HTR-8/SVneo (cell line): ENCODE measurements at places on chromosomes 2 and 18.

GRCh38 chr2:96552315-96553175, 16.0 kb downstream of the ARID5A start:
- no peak for DNase-seq

GRCh38 chr18:12891561-12891960, 7.5 kb upstream of the PTPN2 start:
- DNase-seq = no peak

DNA sequence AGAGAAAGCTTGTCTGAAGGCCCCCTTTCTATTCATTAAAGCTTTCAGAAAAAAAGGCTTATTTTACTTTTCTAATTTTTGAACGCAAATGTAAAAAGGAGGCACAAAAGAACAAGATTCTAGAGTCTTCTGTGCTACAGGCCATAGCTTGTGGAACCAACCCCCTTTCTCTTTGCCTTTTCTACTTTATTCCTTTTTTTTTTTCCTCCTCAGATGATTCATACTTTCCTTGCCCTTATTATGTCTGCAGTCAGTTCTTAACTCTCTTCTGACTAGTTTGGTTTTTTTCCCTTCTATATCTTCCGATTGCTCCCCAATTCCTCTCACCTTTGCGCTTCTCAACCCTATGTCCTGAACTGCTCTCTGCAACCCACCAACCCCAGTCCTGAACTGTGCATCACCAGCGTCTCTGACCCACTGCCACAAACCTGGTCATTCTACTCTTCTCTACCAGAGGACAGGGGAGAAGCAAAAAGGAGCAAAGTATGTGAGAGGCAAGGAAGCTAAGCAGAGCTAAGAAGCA, 56.9 kb upstream of the WIPF1 start:
- no peak for DNase-seq

- DNase-seq = no peak
These were observed 77.5 kb downstream of the EIF2AK3 start for GRCh38 chr2:88549616-88550292.

- DNase-seq = no peak
These were observed 54.6 kb upstream of the ODC1 start for GRCh38 chr2:10502803-10503107.

- no peak for DNase-seq
These were observed 13.1 kb downstream of the PID1 start for GRCh38 chr2:229257985-229258384.

GRCh38 chr2:216110620-216111019, 1.5 kb downstream of the XRCC5 start:
- no peak for DNase-seq

DNA sequence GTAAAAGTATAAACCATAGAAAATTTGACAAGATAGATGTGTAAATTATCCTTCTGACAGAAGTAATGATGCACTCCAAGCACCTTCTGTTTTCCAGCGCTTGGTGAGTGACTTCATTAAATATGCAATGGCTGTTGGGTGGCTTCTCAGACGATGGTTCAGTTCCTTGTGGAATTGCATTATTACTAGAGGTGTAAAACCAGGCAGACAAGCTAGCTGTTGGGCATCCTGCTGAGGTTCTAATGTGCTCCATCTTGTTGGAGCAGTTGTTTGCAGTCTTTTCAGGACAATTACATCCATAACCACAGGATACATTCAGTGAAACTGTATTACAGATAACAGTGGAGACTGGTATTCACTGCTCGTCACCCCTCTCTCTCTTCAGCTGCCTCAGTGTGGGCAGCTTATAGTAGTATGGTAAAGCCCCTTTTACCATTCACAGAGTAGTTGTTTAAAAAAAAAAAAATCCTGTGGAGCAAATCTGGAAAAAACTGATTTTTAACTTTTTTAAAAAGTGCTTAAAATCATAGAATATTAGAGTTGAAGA, 143.5 kb downstream of the AGPS start:
- no peak for DNase-seq

DNA sequence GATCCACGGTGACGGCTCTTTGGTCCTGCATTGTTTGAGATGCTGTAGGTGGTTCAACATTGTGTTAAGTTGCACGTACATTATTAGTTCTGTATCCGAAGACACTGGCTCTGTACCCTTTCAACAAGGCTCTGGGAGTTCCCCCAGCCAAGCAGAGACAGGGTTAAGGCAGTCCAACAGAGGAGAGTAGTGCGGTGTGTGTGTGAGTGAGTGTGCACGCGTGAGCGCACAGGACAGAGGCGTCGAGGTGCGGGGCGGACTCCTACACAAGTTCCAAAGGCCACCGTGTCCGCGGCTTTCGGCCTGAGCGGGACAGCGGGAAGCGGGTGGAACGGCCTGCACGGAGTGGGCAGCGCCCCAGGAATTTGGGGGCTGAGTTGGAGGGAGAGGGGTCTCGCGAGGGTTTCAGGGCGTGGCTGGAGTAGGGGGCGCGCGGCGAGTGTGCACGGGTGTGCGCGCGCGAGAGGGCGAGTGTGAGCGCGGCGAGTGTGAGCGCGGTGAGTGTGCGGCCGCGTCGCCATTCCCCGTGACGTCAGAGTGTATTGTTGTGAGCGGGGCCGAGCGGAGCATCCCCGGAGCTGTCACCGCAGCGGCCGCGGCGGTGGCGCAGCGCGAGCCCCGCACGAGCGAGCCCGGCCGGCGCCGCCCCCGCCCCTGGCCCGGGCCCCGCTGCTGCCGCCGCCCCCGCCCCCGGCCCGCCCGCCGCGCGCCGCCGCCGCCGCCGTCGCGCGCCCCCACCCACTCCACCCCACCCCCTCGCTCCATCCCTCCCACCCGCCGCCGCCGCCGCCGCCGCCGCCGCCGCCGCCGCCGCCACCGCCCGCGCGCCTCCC, at the start of gene ASXL3:
ASXL3 (plus strand) TSS at position 535 of the 833 bp plus-strand sequence. CDS start 413 bp downstream, outside the sequence.
- no peak for DNase-seq

DNA sequence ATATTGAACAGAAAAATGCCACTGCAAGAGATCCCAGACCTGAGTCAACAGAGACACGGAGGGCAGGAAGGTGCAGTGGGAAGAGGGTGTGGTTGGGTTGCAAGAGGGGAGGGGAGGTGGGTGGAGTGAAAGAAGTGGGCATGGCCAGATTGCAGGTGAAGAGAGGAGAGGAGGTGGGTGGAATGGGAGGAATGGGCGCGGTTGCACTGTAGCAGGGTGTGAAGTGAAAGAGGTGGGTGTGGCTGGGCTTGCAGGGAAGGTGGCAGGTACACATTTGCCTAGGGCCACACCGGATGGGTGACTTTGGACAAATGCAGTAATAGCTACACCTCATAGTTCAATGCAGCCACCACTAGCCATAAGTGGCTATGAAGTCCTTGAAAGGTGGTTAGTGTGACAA, 71.1 kb downstream of the DOCK10 start:
- no peak for DNase-seq

GRCh38 chr18:48159816-48160215, 229.4 kb upstream of the SMAD2 start:
- DNase-seq = no peak

GRCh38 chr18:33603454-33603853, 25.4 kb downstream of the ASXL3 start:
- DNase-seq = no peak

DNA sequence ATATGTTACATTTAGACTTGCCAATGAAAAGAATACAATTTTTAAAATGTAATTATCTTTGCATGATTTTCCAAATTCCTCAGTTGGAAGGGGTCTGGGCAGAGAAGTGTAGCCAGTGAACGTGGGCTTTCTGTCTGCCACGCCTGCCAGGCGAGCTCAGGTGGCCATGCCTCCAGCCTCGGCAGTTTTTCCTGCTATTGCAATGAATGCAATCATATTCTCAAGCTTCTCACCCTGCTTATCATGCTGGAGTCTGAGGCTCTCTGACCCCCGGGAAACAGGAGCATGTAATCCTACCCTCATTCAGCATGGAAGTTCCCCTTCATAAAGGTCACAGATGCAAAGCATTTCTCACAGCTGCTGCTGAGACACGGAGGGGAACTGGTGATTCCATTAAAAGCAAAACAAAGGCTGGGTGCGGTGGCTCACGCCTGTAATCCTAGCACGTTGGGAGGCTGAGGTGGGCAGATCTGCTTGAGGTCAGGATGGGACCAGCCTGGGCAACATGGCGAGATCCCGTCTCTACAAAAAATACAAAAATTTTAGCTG, 154.8 kb downstream of the MBP start:
- no peak for DNase-seq

DNA sequence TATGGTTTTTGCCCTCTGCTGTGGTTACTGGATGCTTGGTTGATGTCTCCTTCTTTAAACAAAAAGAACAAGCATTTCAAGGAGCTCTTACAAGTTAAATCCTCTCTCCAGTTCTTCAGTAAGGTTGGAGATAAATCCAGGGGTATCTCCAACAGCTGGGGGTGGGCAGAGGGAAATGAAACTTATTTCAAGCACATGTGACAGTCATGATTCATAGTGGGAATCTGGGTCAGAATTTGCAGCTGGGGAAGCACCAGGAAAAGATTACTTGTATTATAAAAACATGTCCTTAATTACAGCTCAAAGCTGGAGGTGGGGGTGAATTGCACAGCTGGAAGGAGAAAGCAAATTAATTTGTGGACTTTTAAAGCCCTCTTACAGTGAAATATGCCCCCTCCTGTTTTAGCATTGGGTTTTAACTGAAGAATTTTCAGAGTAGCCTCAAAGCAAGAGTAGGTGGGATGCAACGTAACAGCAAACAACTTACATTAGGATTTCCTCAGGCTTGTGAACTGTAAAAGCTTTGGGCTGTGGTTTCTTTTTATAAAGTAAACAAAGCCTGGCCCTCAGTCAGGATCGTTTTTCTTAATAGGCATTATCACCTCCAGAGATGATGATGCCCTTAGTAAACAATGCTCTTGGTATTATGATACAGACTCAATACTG, 596.4 kb downstream of the NYAP2 start:
- no peak for DNase-seq

- DNase-seq = no peak
These were observed 69.0 kb downstream of the POLR1A start for GRCh38 chr2:86036669-86037138.

GRCh38 chr2:120283649-120284048, 31.0 kb downstream of the RALB start:
- no peak for DNase-seq

- no peak for DNase-seq
These were observed 800.8 kb upstream of the GYPC start for GRCh38 chr2:125855204-125855603.

- no peak for DNase-seq
These were observed 14.6 kb downstream of the UGP2 start for GRCh38 chr2:63856303-63856603.

- DNase-seq = no peak
These were observed 18.9 kb upstream of the ITGA4 start for GRCh38 chr2:181438261-181438660.

DNA sequence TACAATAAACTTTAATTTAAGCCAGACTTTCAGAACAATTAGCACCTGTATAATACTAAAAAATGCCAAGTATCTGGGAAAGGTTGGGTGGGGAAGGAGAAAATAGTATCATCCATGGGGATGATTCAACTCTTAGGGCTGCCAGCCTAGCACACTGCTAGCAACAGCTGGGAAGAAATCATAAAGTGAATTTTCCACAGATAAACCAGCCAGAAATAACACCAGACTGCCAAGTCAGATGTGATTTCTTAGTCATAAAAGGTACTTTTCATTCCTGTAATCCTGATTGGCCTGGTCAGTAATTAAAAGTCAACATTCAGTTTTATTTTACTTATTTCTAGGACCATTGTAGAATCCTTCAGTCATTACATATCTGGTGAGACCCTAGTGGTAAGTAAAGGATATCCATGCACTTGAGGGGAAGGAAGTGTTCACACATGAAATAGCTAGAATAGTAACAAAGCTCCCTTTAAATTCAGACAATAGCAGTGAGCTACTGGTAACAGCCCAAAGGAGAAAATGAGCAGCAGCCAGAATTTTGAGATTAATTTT, 59.4 kb downstream of the LIMS1 start:
- no peak for DNase-seq

GRCh38 chr2:231160701-231161100, 35.9 kb upstream of the HTR2B start:
- DNase-seq = no peak
